ENCODE measurements at places on chromosomes 16 and 17.

DNA sequence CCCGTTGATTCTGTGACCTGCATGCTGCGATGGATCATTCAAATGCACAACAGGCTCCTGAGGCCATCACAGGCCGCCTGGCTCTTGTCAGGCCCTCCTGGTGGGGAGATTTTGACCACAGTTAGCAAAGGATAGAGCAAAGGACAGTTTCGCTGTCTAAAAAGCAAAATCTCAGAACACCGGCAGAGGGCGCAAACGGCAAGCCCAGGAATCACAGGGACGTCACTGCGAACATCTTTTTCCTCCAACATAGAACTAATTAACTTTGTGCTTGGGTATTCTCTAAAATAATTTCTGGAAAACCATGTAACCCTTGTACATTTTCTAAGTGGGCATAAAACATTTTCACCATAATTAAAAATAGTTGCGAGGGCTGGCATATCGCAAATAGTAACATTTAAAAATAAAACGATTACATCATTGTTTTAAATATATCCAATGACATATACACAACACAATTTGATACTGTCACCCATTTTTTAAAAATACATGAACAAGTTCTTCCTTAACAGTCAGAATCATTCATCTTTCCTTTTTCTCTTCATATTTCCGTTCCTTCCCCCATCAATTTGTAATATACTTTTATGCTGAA is 19.7 kb upstream of the SLC47A1 start:
- DNase-seq, result no peak

GRCh38 chr16:56812884-56813283 is 52.1 kb upstream of the SLC12A3 start:
- no peak for DNase-seq

DNA sequence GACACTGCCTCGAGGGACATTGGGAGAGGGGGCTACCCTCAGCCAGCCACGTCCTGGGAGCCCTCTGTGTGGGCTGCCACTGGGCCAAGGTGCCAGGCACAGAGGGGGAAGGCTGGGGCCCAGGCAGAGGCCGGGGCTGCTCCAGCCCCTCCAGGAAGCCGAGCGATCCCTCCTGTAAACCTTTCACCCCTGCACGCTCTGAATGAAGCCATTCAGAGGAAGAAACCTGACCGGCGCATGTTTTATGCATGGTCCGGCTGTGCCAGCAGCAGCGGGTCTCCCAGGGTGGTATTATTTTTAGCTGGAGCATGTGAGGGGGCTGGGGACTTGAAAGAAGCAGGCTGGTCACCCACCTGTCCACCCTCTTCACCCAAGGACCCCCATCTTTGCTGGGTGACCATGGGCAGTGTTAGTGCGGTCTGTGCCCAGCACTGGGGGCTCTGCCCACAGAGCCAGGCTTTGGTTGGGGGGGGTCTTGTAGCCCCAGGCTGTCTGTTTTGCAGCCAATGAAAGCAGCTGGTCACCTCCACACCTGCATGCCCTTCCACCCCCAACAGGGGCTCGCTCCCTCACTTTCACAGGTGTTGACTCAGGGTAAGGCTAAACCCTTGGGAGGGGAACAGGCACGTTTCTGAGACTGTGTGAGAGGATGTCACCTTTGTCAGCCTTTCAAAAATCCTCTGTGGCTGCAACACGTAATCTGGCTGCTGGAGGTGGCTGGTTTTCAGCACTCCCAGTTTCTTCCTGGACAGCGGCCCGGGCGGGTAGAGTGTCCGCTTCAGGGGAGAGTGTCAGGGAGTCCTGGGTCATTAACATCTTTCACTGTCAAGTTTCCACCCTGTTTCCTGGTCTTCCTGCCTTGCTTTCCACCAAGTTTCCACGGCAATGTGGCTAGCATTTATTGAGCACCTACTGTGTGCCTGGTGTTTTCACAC is 77.1 kb upstream of the BRD7 start:
- DNase-seq, result no peak

GRCh38 chr16:68605746-68606145 is 39.4 kb upstream of the CDH3 start:
- DNase-seq, result no peak
